ENCODE measurements at places on chromosomes 12 and 14.

- DNase-seq: no peak
These were observed 9.2 kb upstream of the ALDH2 start for GRCh38 chr12:111757361-111758119.

DNA sequence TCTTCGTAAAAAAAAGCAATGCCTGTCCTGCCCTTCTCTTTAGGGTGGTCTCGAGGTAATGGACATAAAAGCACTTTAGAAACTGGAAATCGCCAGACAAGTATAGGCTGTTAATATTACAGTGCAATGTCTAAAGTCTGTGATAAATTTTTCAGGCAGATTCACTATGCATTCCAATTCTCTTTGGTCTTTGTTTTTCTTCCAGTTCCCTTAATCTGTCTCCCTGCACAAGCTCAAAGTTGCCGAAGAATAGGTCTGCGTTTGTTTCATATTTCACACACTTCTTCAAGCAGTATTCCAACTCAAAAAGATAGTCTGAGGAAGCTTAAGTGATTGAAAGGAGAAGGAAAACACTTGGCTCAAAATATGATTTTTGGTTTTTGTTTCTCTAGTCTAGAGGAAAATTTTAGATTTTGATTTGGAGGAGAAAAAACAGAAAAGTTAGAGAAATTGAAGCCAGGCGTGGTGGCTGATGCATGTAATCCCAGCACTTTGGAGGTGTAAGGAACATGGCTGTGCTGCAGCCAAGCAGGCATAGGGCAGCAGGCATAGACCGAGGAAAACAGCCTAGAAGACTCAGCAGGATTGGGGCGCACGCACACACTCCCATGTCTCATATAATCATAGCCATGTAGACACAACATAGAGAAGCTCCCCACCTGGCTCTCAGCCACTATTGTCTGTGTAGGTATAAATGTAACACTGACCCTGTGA lies 96.2 kb upstream of the TMPO start:
- no peak for DNase-seq

DNA sequence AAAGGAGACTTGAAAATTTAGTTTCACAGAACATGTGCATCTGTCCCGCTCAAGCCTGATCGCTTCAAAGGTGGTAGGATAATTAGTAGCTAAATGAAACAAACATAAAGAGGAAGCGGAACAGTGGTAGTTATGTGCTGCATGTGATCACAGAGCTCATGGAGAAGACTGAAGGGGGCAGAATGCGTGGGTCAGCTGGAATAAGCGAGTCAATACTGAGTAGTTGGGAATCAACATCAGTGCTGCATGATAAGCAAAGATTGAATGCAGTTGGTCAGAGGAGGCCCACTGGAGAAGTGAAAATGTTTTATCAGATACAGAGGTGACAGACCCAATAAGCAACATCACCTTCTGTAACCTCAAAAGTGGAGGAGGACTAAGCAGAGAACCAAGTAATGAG lies 95.1 kb upstream of the RFX4 start:
- no peak for DNase-seq

GRCh38 chr12:103623716-103624115 lies 36.6 kb downstream of the STAB2 start:
- no peak for DNase-seq

GRCh38 chr12:29762637-29763300 lies 21.0 kb downstream of the TMTC1 start:
- DNase-seq: no peak

- no peak for DNase-seq
These were observed 35.2 kb downstream of the PPM1H start for GRCh38 chr12:62899568-62900390.

GRCh38 chr14:61388173-61388975 lies 67.0 kb downstream of the PRKCH start:
- DNase-seq: no peak

- DNase-seq: no peak
These were observed 638.5 kb upstream of the FLRT2 start for GRCh38 chr14:84891404-84891803.

DNA sequence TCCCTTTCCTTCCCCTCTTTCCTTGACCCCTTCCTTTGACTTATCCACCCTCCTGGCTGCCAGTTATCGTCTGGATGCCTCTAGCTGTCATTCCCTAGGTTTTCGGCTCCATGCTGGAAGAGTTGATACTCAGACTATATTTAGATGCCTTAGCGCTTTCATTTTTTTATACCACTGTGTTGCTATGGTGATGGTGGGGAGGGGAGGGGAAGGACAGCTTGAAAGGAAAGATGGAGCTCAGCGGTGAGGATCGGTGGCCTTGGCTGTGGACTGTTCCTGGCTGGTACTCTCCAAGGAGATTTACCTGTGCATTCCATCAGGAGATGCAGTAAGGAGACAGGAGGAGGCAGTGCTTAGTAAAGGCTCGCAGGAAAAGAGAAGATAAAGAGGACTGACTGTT lies 108.7 kb downstream of the SLC8A3 start:
- DNase-seq: no peak

DNA sequence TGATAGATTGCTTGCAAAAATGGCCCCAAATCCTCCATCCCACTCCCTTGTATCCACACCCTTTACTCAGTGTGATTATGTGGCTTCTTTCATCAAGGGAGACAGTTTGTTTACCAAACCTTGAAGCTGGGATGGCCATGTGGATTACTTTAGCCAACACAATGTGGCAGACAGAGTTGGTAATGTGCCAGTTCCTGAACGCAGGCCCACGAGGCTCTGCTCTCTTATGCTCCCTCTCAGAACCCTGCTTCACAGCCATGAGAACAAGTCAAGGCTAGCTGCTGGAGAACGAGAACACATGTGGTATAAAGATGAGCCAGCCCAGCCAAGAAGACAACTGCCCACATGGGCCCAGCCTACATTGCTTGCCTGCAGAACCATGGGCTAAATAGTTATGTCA lies 162.3 kb downstream of the NDUFA12 start:
- no peak for DNase-seq

DNA sequence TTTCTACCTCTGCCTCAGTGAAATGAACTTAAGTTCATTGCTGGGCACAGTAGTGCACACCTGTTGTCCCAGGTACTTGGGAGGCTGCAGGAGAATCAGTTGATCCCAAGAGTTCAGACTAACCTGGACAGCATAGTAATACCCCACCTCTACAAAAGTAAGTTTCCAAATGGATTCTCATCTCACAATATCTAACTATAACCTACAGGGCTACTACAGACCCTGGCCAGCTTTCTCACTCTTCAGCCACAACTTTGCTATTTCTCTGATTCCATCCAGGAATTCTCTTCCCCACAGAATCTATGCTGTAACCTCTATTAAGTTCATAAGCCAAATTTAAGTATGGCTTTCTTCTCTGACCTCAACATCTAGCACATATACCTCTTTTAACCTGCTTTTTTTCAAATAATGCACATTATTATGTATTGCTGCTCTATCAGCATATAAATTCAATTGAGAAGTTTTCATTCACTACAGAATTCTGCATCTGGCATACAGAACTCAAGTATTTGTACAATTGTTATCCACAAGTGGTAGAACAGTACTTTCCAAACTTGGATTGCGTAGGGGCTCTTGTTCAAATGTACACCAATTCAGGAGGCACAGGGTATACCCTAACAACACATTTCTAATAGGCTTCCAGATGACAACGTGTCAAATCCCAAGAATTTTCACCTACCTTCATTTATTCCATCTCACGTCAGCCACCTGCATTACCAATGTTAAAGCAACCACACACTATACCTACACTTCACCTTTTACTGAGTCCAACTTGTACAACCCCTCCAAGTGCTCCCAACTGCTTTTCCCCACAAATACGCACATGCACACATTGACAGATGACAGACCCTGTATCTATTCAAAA lies 3.8 kb downstream of the RPS29 start:
- no peak for DNase-seq

- no peak for DNase-seq
These were observed 69.7 kb downstream of the WDR20 start for GRCh38 chr14:102209224-102209966.

GRCh38 chr14:88324930-88325329 lies 1.9 kb upstream of the KCNK10 start:
- DNase-seq: no peak

GRCh38 chr12:130620756-130621155 lies 95.3 kb downstream of the RIMBP2 start:
- DNase-seq: no peak

GRCh38 chr14:67641902-67642749 lies 22.4 kb downstream of the ARG2 start:
- DNase-seq: no peak

GRCh38 chr12:19614601-19615383 lies 175.5 kb downstream of the AEBP2 start:
- DNase-seq: no peak

- DNase-seq: no peak
These were observed 88.9 kb upstream of the ARHGAP5 start for GRCh38 chr14:31988244-31988643.

- peak; percentile 50 for DNase-seq
These were observed 3.2 kb upstream of the DYNC1H1 start for GRCh38 chr14:101961011-101961721.

DNA sequence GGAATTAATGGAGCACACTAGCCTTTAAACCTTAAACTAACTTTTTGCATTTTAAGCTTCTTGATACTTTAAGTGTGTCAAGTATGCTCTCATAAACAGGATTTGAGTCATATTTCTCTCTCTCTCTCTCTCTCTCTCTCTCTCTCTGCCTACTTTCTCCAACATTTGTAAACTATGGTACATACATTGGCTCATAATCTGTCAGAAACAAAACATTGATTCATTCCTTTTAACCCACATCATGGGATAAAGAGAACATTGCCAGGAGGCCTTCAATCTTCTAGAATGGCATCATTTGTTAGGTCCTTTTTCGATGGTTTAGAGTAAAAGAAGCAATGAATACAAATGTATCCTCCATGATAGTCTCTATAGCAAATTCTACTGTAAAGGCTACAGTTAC lies 81.6 kb upstream of the RERGL start:
- DNase-seq: no peak

DNA sequence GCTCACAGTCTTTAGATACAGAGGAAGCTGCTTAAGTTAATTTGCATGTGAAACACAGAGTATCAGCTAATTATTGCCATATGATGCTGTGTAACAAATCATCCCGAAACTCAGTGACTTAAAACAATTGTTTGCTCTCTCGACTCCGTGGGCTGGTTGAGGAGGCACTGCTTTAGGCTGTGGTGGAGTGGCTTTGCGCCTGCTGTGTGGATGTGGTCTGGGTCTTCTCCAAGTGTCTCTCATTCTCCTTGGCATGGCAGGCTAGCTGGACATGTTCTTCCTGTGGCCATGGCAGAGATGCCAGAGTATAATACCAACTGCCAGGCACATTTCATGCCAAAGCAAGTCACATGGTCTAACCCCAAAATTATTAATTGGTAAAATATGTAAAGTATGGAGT lies 40.9 kb downstream of the PELI2 start:
- DNase-seq: no peak

DNA sequence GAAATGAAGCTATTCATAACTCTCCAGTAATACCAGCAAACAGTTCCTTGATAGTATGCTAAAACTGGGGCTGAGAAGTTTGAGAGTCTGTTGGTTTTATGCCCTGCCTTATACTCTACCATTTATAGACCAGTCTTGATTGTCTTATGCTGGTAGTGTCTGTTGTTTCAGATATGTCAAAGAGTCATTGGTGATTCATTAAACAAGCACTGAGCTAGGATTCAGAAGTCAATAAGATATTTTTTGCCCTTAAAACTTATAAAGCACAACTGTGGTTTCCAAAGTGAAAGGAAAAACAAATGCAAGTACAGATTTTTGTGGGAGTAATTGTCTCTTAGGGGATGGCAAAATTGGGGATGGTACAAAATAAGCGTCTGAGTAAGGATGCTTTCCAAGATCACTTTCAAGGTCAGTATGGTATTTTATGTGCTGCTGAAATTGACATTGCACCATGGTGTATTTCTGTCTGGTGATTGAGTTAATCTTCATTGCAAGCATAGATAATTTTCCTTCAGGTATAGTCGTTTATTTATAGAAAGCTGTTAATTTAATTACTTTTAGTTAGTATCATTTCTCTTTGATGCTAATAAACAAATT lies 289.5 kb upstream of the E2F7 start:
- no peak for DNase-seq

GRCh38 chr12:109981311-109981710 lies 14.9 kb downstream of the GIT2 start:
- DNase-seq: no peak

DNA sequence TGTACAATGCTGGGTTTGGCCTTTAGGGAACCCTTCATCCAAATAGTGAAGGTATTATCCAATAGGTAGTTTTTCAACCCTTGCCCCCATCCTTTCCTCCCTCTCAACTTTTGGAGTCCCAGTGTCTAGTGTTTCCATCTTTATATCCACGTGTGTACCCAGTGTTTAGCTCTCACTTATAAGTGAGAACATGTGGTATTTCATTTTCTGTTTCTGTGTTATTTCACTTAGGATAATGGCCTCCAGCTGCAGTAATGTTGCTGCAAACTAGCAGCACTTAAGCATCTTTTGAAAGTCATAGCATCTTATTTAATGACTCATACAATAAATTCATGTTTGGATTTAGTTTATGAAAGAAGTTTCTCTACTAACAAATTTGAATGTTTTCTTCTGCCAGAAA lies 442.5 kb downstream of the NELL2 start:
- no peak for DNase-seq

DNA sequence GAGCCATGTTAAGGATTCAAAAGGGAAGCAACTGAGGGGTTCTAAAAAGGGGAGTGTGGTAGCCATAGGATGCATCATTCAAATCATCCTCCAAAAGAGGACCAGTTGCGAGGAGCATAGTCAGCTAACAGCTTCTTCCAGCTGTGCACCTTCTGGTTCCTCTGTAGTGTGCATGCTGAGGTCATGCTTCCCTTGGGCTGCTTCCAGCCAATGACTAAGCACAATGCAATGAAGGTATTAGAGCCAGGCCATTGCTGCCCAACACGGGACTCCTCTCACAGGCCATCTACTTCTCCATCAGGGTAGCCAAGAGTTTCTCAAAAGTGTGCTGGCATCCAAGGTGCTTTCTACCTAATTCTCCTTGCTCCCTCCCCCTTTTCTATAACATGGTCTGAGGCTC lies 69.2 kb upstream of the ARID2 start:
- peak; percentile 37 for DNase-seq

DNA sequence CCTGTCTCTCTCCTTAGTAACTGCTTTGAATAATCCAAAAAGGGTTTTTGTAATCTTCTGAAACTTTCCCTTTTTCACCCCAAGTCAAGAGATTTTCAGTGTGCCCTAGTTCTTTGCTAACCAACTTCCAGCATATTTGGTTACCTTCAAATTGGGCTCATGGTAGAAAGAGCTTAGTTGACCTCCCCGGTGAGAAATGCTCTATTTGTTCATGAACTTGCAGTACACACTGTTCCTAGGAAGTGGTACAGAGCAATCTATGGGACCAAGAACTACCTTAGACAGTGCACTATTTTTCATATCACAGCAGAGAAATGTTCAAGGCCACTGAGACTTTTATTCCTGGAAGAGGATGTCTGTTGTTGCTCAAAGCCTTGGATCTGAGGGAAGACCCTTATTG lies 1.7 kb downstream of the USP5 start:
- no peak for DNase-seq

Data from AG04450 (cell line).